ENCODE measurements at places on chromosomes 3 and 15.

DNA sequence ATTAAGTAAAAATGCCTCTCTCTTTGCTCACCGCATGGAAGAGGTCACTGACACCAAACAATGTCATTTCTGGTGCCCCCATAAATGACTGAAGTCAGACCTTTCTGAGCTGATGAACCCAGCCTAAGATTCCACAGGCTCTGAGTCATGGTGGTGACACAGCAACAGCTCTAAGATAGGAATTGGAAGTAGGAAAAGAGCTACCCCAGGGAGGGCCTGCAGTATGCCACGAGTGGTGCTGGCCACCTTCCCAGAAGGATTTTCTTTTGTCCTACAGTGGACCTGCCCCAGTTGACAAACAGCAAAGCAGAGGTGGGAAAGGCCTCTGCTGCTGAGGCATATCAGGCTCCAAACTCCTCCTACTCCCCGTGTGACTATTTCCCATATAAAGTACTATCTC lies 208.1 kb downstream of the MINAR1 start:
- no peak for DNase-seq

DNA sequence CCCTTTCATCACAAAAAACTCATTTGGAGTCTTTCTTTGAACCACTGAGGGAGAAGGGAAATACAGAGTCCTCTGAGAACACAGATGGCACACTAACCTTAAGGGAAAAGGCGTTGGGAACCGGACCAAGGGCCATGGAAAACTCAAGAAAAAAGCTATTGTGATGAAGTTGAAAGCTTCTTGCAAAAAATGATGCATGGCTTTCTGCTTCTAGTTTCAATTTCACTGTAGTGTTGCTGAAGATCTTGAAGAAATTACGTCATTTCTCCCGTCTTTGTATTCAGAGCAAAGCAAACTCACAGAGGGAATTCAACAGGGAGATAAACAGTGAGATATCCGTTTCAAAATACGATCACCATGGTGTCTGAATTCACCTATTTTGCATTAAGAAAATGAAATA lies 642.3 kb upstream of the ADAMTS9 start:
- no peak for DNase-seq

- no peak for DNase-seq
These were observed 132.6 kb upstream of the LRRN1 start for GRCh38 chr3:3666664-3667063.

DNA sequence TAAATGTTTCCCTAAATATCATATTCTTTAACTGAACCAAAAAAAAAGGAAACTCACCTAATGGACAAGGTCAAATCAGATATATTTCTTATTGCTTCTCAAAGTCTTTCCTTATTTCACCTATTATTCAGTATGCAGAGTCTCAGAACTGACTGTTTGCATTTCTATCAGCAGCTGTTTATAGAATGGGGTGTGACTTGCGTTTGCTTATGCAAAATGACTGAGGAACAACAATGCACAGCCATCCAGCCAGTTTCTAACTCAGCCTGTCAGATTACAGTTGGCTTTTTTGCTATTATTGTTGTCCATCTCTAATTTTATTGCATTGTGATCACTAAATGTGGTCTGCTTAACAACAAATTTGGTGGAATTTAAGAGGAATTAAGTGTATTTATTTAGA lies 40.7 kb downstream of the RAB27A start:
- DNase-seq: no peak

- DNase-seq: no peak
These were observed 1.4 kb upstream of the RPSA start for GRCh38 chr3:39404943-39405686.

DNA sequence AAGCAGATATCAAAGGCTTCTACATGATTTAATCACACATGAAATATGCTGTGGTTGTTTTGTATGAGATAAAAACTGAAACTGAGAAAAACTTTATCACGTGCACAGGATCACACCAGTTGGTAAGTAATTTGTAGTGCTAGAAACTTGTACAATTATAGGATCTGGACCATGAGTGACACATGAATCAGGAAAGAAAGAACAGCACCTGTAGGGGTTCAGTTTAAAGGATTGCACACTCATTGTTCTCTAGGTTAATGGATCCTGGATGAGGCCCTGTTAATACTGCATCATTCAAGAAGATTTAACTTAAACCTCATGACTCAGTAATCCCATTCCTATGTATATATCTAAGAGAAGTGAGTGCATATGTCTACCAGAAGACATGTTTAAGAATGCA lies 87.9 kb downstream of the STT3B start:
- DNase-seq: no peak

DNA sequence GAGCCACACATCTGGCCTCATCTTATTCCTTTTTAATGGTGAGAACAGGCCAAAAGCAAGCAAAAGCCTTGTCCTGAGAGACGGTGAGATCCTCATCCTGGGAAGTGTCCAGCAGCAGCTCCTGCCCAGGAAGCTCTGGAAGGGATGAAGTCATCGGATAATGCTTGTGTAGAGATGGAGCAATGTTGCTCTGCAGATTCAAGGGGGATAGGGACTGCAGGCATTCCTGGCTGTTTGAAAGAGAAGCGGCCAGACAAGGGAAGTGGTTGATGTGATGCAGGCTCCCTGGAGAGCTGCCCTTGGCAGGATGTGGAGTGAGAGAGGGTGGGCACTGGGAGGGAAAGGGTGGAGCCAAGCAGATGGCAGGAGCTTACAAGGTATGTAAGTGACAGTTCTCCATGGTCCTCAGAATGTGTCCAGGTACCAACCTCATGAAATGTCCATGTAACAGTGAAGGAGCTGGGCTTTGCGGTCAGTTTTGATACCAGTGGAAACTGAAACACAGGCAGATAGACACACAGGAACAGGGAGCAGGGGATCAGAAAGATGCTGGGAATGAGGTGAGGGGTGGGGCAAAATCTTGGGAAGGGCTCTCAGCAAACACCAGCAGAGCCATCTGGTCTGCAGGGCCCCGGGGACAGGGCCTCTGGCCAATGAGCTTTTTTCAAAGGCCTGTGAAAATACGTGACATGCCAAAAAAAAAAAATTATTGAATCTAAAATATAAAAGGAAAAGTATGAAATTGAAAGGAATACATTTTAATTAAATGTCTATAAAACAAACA lies 32.2 kb upstream of the LACTB start:
- DNase-seq: no peak

- DNase-seq: no peak
These were observed 112.8 kb upstream of the MEF2A start for GRCh38 chr15:99452728-99453636.

DNA sequence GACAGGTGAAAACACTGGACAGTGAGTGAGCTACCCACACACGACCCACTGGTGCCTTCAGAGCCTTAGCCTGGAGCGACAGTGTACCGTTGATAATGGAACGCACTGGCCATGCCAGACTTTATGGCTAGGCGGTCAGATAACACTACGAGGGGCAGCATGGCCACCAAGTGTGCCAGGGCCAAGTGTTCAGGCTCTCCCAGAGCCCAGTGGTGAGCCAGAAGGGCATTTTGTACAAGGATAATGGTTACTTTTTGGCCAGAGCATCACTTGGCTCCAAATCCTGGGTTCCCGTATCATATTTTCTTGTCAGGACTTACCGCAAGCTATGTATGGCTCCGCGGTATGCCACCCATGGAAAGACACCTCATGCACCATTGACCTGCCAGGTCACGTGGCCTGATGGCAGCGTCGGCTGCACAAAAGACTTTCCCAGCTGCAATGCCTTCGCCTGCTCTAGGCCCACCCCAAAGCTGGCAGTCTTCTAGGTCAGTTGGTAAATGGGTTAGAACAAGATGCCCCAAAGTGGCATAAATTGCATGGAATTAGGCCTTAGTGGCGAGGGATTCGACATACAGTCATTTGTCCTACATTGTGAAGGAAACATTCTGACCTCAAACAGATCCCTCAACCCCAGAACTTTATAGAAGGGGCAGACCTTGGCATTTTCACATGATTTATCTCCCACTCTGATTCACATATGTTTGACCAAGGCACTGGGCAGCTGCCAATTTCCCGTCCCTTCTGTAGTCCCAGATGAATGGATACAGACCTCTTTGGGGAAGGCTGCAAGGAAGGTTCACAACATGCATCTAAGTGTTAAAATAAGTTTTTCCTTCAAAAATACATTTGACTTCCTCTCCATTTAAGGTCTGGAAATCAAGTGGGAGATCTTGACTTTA lies 12.2 kb upstream of the SLC28A1 start:
- DNase-seq: no peak

DNA sequence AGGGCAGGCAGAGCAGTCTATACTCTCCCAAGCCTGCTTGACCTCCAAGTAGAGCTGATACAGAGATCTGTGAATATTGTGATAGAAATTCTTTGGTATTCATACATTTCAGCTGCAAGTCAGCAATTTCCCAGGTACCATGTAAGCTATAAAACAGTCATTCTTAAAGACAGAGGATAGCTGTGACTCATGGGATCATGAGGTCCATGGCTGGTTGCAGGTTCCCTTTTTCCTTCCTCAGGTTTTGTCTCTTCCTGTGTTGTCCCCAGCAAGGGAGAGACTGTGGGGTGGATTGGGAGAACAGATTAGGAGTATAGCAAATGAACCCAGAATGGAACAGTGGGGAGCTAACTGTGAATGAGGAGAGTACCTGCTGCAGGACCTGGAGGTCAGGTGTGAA lies 5.4 kb upstream of the P4HTM start:
- DNase-seq: no peak
